ENCODE measurements at places on chromosomes 2 and 18.

GRCh38 chr2:19823507-19823906 lies 78.3 kb downstream of the TTC32 start:
- DNase-seq: no peak

- DNase-seq: no peak
Measured at GRCh38 chr18:36464126-36464651, 166.7 kb downstream of the FHOD3 start.

GRCh38 chr2:135202751-135203150 lies 150.7 kb downstream of the RAB3GAP1 start:
- DNase-seq: no peak

- no peak for DNase-seq
Measured at GRCh38 chr2:197600306-197600705, 75.1 kb downstream of the RFTN2 start.

DNA sequence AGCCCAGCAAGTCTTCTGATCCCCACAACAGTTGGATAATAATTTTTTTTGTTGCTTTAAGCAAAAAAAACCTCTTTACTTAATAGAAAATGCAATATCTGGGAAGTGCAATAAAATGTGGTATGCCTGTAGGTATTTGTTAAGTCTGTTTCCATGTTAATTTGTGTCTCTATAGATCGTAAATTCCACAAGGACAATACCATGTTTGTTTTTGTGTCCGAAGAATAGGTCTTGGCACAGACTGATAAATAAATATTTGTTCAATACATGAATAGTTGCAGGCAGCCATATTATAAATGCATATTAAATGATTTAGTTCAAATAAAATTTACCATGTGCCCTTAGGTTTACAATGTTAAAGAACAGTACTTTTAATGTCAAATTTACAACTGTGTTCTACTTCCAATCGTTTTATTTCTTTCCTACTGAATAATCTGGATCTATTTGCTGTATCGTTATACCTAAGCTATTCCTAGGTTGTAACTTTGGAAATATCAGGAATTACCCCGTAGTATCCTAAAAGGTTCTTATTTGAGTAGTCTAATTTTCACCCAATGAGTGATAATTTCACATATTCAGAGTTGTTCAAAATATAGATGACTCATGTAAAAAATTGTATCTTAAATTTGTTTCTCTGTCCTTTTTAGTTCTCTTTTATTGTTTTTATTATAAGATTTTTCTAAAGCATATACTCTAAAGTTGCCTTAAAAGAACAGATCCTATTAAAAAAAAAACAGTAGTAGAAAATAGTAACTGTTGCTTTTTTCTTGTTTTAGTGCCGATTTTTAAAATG lies 151.8 kb downstream of the EHBP1 start:
- no peak for DNase-seq

DNA sequence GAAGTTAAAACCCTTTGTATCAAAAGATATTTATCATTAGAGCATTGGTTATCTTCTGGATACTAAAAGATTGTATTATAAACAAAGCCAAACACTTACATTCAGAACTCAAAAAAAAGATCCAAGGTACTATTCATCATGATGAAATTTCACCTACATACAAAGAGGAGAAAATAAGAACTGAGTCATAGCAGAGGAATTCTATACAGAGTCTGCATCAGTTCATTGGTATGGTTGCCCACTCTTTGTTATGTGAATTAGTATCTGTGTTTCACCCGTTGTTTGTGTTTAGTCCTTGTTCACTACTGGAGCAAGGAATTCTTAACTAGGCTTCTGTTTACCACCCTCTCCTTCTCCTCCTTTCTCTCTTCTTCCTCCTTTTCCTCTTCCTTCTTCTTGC lies 157.9 kb downstream of the LNPK start:
- no peak for DNase-seq

All from psoas muscle (tissue), 8 donors.